Activated CD4-positive, alpha-beta T cell treated with anti-CD3 and anti-CD28 coated beads, Interleukin-2, amount 50 U/mL, for 24 hours (primary cell): ENCODE measurements at places on chromosomes 12 and 14.

DNA sequence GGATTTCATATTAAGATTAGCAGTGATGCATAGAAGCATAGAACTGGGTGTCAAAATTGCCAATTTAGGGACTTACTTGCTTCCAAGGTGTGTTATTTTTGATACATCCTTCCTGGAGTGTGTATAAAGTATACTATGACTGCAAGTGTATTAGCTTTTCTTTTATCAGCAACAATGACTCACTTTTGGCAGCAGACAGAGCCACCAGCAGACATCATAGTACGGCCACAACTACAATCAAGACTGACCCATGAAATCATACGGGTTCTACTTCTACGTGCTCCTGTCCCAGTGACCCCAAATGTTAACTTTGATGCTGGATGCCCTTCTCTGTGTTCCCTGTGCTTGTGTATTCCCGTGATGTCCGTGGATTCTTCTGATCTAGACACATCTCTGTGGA is 443.9 kb downstream of the TMEM132D start:
- no peak for DNase-seq

GRCh38 chr14:95007921-95008320 is 149.4 kb downstream of the DICER1 start:
- no peak for DNase-seq

GRCh38 chr12:75781532-75782046 is 250.0 kb downstream of the PHLDA1 start:
- DNase-seq = peak; percentile 20

DNA sequence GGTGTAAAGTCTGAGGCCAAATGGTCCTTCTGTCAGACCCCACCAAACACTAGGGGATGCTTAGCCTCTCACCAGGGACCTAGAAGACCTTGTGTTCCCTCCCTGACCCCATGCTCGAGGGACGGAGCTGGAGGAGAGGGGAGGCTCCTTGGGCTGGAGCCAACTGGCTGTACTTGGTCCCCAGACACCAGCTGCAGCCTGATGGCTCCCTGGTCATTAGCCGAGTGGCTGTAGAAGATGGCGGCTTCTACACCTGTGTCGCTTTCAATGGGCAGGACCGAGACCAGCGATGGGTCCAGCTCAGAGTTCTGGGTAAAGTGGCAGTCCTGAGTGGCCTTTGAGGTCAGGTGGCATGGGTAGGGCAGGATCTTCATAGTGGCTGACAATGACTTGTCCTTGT is 29.0 kb downstream of the PAPLN start:
- no peak for DNase-seq

DNA sequence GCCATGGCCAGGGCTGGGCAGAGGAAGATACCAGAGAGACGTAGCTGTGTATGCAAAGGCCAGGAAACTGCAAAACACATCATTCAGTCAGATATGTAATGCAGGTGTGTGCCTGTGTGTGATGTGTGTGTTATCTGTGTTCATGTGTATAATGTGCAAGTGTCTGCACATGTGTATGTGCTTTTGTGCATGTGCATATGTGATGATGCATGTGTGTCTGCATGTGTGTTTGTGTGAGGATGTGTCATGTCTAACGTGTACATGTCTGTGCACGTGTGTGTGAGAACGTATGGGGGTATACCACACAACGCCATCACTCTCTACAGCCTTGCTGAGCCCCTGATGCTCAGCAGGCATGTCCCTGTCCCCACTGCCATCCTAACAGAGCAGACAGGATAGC is 9.7 kb downstream of the DIO3 start:
- DNase-seq = no peak

DNA sequence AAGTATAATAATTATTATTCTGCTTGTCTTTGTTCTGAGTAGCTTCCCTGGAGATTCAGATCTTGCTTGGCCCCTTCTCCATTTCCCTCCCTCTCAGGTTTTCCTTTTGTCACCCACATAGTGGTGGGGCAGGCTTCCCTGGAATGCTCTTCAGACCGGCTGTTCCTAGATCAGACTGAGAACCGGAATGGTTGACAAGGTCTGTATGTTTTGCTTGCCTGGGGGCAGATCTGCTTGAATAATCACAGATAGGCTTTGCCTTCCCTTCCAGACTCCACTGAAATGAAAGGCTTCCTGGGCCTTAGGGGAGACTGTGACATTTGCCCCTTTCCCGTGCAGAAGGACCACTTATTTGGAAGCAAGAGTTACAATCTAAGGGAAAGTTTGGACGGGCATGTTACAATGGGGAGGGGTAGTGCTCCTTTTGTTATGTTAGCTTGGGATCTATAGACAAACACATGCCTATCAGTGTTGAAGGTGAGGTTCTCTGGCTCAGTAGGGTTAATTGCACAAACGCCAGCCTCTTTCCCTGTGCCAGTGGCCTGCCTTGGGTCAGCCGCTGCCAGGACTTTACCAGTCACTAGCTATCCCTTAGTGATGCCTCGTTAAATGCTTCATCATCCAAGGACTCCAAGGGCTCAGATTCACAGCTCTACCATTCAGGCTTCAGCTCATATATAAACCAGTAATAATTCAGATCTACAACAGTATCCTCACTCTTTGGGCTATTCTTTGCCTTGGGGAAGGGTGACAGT is 178.6 kb downstream of the SNAPC1 start:
- DNase-seq = no peak

- no peak for DNase-seq
Observed at GRCh38 chr14:52988139-52988538, 37.3 kb upstream of the FERMT2 start.

GRCh38 chr12:68162374-68162773 is 2.8 kb upstream of the IFNG start:
- DNase-seq = no peak

DNA sequence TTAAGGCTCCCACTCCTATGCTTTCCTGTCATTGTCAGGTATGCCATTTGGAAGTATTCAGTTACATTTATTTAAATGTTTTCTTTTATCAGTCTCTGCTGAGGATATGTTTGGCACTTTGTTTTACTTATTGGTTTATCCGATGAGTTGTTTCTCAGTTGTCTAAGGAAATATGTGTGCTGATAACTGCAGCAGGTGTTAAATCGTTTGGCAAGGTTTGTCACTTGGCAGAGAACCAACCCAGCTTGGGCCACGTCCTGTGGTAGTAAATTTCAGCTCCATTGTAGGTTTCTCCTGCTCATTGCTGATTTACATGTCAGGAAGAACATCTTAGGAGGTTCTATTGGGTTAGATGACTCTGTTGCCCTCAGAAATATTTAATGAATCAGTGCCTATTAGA is 22.0 kb upstream of the MGST1 start:
- DNase-seq = no peak

DNA sequence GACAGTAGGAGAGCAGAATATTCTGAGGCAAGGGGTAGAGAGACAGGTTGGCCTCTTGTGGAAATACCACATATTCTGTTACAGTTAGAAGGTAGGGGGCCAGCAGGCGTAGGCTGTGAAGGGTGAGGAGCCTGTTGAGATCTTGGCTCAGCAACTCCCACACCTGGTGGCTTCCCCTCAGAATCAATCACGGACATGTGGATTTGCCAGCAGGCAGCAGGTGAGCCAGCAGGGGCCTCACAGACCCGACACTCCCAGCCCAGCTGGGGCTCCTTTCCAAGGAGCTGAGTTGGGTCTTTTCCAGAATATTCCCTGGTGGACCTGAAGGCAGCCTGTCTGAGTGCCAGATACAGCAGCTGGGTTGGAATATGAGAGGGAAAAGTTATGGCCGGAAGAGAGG is 150.0 kb upstream of the CRY1 start:
- no peak for DNase-seq

GRCh38 chr12:129520739-129521138 is 383.1 kb downstream of the TMEM132D start:
- no peak for DNase-seq

DNA sequence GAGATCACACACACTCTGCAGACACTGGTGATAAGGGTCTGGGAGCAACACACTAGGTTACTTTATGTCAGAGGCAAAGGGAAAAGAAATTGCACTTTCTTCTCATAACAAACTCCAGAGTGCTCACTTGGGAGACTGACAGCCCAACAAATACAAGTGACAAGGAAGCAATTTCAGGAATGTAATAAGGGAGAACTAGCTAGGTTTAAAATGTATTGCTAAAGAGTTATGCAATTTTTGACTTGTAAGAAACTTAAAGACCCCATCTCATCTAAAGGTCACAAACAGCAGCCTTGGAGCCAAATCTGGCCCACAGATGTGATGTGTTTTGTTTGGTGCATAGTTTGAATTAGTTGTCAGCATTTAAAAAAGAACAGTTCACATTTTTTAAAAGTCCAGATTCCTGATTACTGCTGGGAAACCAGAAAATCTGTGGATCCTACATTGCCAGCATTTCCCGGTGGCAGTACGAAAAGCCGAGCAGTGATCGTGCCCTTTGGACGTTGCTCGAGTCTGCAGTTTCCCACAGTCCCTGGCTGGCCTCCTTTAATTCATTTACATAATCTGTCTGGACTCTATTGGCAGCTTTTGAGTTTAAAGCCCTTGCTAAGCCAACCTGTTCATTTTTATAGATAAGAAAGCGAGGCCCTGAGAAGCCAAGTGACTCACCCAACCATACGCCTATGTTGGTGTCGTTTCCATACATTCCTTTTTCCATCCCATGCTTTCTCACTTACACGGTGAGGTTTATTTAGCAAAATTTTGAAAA is 42.0 kb upstream of the ETV6 start:
- DNase-seq = no peak
